ENCODE measurements at places on chromosomes 1 and 21.

GRCh38 chr21:39350094-39351005 lies 1.5 kb upstream of the HMGN1 start:
- no peak for DNase-seq

DNA sequence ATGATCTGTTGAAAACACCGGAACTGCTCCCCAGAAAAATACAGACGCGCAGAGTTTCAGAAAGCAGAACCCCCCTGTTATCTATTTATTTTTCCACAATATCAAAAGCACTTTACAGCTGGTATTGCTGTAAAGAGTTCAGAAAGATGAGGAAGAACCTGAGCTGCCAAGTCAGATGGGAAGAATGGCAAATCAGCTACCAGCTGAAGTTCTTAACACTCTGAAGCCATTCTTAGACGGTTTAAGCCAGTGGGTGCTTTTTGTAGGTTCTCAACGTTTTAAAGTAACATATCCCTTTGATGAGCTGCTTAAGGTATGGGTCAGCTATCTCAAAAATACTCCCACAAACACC lies 714 bp upstream of the AKIRIN1 start:
- no peak for DNase-seq

DNA sequence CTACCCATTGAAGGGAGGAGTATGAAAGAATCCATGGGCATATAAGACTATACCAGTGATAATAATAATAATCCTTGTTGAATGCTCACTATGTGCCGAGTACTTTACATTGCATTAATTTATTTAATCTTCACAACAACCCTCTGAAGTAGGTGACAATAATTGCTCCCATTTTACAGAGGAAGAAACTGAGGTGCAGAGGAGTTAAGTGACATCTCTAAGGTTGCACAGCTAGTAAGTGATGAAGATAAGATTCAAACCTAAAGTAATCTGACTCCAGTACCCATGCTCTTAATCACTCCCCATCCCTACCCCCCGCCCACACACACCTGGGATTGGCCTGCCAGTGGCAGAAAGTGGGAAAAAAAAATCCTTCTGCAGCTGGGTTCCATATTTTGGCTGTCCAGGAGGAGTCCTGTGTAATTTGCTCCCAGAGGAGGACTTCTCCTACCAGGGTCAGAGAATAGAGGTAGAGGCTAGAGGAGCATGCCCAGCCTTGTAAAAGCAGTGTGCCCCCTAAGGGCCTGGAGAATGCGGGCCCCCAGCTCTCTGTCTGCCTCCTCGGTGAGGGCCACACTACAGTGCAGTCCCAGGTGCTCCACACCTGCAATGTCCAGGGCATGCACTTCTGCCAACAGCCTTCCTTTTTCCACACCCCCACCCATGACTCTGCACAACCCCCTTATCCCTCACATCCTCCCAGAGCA lies 57.8 kb downstream of the TMEM53 start:
- no peak for DNase-seq

DNA sequence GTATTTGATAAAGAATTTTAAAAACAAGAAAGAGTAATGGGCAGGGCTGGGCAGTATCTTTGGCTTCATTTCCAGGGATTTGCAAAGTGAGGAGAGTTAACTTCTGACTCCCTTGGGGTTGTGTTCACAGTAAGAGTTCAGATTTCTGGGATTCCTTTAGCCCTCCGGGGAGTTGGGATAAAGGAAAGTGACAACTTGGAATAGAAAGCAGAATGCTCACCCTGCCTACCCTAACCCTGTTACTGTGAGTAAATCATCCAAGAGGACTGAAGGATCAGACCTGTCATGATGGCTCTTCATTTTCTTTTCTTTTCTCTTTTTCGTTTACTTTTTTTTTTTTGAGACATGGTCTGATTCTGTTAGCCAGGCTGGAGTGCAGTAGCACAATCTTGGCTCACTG lies 76.1 kb downstream of the CACHD1 start:
- DNase-seq: no peak

DNA sequence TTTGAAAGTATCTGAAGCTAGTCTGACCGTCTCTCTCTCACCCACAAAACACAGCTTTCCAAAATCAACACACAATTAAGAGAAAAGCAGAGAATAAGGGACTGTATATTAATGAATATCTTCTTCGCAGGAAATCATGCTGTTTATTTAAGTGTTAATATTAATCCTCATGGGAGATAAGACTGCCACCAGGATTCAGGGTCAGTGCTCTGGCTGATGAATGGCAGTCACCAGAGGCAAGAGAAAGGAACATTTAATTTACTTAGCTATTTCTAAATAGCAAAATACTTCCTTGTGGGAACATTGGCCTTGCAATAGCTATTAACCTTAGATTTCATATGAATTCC lies 2.2 kb downstream of the SCYL3 start:
- no peak for DNase-seq

DNA sequence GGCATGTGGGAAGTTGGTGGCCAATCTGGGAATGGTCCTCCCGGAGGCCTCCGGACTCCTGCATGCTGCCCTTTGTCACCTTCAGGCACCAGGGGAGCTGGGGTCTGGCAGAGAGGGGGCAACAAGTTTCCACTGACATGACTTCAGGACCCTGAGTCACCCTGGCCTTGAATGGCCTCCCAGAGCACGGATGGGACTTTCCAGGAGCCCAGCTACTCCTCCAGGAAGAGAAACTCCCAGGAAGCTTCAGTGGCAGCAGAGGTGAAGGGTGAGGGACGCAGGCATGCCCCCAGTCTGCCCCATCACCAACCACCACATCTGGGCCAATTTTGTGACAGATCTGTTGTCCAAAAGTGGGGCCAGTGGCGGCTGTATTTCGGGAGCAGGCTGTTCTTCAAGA lies 55.9 kb upstream of the WASF2 start:
- DNase-seq: no peak

DNA sequence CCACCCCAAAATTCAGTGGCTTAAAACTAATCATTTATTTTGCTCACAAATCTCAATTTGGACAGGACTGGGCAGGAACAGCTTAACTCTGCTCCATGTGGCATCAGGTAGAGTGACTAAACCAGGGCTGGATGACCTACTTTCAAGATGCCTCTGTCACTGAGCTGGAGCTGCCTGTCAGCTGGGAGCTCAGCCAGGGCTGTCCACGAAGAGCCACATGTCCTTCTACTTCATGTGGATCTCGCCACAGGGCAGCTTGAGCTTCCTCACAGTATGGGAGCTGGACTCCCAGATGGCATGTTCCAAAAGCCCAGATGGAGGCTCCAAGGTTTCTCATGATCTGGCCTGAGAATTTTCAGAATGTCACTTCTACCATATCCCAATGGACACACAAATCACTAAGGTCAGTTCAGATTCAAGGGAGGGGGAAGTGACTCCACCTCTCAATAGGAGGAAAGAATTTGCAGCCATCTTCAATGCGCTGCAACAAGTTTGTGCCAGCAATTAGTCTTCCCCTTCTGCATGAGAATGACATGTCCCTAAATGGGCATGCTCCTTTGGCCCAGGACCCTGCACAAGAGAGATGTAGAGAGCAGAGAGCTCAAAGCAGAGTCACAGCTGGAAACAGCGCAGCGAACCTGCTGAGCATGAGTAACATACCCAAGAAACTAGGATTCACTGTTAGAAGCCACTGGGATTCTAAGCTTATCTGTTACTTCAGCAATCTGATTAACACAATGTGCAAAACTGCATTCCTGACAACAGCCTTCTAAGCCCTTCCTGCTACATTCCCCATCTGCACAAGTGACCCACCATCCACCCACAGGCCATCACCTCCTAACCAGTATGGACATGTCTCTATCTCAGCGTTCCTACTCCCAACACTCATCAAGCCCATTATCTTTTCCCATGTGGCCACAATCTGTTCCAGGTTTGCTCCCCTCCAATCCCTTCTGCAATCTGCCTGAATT lies 17.0 kb downstream of the HLCS start:
- no peak for DNase-seq

DNA sequence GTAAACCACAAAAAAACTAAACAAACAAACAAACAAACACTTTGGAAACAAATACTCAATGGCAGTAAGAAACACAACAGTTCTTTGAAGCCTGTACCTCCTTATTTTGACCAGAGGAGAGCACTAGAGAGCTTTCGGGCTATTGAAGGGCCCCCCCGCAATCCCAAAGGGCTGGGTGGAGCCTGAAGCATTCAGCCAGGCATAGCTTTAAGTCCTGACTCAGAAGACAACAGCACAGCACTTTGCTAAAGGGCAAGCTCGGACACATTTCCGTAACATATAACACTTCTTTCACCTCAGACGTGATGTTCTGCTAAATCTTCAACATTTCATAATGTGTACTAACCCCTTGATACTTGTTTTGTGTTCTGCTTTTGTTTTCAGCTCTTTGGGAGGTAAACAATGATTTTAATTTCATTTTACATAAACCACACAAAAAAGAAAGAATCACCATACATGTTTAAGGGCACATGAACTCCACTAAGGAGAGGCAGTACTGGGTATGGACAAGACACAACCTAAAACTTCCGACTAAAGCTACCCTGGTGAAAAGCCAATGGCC lies 9.7 kb upstream of the SHCBP1L start:
- DNase-seq: peak; percentile 89

- no peak for DNase-seq
Observed at GRCh38 chr1:238404921-238405320, 514.2 kb upstream of the ZP4 start.

GRCh38 chr1:231694465-231695077 lies 68.0 kb downstream of the DISC1 start:
- DNase-seq: no peak

- DNase-seq: peak; percentile 80
Observed at GRCh38 chr1:119968068-119968492, 71.8 kb upstream of the ADAM30 start.

GRCh38 chr1:203216274-203217138 lies 13.0 kb downstream of the CHIT1 start:
- peak; percentile 67 for DNase-seq

DNA sequence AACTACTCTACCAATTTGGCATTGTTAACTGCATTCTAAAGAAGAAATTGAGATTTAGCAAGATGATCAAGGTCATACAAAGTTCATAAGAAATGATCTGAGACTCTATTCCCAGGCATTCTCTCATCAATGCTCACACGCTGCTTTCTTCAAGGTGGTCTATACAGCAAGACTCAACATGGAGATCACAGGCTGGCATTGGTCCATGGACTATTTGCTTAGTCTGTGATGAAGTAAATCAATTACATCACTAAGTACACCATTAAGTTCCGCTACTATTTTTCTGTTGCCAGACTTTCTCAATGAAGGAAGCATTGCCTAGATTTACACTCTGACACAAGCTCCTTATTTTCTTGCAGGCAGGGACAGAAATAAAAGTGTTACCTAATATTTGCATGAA lies 51.9 kb upstream of the CYP2J2 start:
- DNase-seq: no peak

GRCh38 chr1:109151146-109151990 lies 37.5 kb downstream of the ELAPOR1 start:
- DNase-seq: peak; percentile 33

DNA sequence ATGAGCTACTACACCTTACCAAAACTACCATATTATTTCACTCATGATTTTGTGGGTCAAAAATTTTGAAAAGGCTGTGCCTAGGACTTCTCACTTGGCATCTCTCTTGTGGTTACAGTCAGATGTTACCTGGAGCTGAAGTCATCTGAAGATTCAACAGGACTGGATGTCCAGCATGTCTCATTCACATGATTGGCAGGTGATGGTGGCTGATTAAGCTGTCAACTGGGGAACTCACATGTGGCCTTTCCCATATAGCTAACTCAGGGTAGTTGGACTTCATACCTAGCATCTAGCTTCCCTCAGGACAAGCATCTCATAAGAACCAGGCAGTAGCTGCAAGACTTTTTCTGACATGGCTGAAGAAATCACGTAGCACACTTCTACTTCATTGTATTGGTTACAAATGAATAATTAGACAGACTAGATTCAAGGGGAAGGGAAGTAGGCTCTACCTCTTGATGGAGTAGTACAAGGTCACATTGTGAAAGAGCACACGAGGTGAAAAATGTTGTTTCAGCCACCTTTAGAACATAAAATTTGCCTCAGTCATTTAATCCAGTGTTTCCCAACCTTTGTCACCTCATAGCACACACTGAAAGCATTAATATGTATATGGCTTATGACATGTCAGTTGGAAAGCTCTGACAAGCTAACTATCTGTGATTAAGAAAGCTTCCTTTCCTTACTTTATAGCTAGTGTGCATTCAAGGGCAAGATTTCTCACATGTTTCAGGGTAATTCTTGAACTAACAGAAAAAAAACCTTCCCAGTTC lies 68.0 kb upstream of the PTGFRN start:
- DNase-seq: no peak

- no peak for DNase-seq
Observed at GRCh38 chr1:209012443-209013196, 570.9 kb upstream of the CAMK1G start.

DNA sequence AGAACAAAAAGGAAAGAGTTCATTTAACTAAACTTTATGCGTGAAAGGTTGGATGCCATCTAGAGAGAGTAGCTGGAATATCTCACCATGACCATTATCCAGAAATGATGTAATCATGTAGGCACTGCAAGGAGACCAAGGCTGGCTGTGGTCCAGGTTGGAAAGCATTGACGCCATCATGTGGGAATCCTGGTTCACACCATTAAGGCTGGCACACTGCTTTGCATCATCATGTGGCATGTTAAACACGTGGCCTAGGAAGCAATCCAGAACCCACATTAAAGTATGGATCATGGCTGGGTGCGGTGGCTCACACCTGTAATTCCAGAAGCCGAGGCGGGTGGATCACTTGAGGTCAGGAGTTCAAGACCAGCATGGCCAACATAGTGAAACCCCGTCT lies 4.3 kb downstream of the ADAMTS1 start:
- peak; percentile 57 for DNase-seq

GRCh38 chr1:16300436-16300835 lies 51.8 kb downstream of the FBXO42 start:
- DNase-seq: no peak

- DNase-seq: no peak
Observed at GRCh38 chr1:70518106-70518505, 107.0 kb downstream of the CTH start.

All from NCI-H1417 (cell line).